ENCODE measurements at places on chromosomes 4 and X.

DNA sequence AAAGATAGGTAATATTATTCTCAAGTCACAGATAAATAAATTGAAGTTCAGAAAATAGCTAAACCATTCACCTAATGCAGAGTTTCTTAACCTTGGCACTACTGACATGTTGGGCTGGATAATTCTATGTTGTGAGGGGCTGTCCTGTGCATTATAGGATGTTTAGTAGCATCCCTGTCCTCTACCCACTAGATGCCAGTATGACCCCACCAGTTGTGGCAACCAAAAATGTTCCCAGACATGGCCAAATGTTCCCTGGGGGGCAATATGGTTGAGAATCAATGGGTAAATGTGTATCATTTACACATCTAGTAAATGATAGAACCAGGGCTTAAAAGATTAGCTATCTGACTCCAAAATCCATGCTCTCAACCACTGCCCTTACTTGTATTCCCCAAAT is 140.9 kb downstream of the COL4A6 start:
- DNase-seq, result no peak

- DNase-seq, result no peak
Measured at GRCh38 chrX:132373610-132374009, 115.2 kb downstream of the MBNL3 start.

GRCh38 chr4:159764343-159764952 is 661.6 kb downstream of the RAPGEF2 start:
- no peak for DNase-seq

GRCh38 chr4:85808864-85809263 is 333.9 kb downstream of the ARHGAP24 start:
- DNase-seq, result no peak

DNA sequence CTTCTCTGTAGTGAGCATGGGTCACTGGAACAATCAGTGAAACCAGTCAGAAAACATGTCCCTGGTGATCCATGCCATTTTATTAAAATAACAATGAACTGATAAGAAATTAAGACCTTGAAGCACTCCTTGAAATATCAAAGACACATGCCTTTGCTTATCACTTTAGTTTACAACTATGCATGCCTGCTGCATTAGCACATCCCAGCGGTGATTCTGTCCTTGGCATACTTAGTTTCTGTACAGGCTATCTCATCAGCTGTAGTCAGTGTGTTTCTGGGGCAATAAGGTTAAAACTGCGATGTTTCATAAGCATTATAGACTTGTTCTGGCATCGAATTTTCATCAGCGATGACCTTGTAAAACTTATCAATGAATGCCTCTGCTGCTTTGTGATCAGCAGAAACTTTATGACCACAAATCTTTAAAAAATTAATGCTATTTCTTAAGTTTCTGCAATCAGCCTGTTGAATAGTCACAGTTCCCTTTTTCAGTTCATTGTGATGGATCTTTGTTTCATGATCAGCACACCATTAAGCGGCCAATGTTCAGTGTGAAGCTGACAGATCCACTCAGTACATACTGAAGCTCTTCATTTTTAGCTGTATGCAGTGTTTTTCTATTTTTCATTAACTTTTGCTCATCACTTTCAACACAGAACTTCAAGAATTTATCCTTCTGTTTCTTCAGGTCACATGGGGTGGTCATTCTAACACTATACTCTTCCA is 150.5 kb downstream of the RNF150 start:
- no peak for DNase-seq

GRCh38 chr4:150510176-150510865 is 71.6 kb upstream of the MAB21L2 start:
- DNase-seq, result no peak
